ENCODE measurements at places on chromosomes 5 and 9.
A peak's percentile ranks its signal among the peaks of the same experiment; 100 is the strongest.

GRCh38 chr5:109688630-109688969 is 1.1 kb upstream of the MAN2A1 start:
- DNase-seq: peak; percentile 35

- DNase-seq: no peak
These were observed 50.3 kb downstream of the UBE2QL1 start for GRCh38 chr5:6498968-6499367.

GRCh38 chr9:121893786-121894185 is 199.3 kb downstream of the TTLL11 start:
- no peak for DNase-seq

DNA sequence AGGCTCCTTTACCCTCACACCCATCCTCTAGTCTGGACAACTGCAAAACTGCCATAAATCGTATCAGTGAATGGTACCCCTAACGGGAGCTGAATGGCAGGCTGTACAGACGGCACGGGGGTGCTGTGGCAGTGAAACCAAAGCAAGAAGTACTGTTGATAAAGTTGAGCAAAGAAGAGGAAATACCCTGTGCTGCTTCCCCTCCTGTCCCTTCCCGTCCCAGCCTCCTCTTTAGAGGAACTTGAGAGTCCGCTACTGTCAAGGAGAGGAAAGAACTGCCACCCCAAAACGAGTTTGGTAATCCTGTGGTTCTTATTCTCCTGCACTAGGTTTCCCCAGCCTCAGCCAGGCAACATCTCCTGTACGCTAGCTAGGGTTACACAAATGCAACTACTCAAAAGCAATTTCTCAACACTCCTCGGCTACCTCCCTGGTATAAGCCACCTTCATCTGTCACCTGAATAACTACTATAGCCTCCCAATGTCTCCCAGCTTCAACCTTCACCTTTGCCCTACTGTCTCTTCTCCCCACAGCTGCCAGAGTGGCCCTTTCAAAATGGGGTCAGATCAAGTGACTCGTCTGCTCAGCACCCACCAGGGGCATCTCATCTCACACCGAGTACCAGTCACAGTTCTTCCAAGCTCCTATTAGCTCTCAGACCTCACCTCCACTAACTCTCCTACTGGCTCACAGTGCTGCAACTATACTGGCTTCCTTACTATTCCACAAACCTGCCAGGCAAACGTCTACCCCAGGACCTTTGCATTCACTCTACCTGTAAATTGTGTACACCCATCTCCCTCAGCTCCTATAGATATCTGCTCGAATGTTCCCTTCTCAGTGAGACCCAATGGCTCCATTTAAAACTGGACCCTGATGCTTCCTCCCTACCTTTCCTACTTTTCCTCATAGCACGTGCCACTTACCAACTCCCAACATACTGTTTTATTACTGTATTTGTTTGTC is 4.1 kb downstream of the GLRX start:
- DNase-seq: no peak

DNA sequence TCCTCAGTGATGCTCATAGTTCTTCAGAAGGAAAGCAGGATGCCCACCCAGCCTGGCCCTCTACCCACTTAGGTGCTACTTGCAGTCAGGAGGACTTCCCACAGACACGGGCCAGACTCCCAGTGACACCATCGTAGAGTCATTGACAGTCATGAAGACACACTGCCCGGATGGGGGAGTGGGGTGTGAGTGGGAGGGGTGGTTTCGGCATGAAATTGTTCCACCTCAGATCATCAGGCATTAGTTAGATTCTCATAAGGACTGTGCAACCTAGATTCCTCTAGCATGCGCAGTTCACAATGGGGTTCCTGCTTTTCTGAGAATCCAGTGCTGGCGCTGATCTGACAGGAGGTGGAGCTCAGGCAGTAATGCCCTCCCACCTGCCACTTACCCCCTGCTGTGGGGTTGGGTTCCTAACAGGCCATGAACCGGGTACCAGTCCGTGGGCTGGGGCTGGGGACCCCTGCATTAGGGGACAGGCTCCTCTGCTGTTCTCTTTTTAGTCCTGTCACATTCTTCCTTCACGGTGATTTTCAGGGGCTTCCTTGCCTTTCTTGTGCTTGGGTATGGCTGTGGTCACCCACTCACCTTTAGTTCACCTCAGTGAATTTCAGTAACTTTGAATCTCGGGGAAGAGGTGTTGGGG is 88.2 kb upstream of the ANKRD55 start:
- DNase-seq: no peak

GRCh38 chr5:156918311-156918845 is 44.6 kb downstream of the TIMD4 start:
- DNase-seq: no peak

DNA sequence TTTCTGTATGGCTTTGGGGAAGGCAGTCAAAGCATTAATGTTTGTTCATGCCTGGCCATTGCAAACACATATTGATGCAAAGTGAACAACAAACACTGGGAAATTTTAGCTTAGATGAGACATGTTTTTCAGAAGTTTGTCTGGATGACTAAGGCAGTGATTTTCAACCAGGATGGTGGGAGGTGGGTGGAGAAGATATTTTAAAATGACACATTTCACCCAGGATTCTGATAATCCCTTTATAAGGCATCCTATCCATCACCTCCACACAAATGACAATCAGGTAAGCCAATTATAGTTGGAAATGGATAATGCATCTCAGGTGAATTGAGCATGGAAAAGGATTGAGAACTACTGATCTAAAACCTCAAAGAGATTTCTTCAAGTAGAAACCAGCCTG is 57.4 kb upstream of the SV2C start:
- no peak for DNase-seq

All from CD4-positive, alpha-beta T cell treated with Interleukin-15 for 4 hours (primary cell).